ENCODE measurements at places on chromosomes 1 and 21.

DNA sequence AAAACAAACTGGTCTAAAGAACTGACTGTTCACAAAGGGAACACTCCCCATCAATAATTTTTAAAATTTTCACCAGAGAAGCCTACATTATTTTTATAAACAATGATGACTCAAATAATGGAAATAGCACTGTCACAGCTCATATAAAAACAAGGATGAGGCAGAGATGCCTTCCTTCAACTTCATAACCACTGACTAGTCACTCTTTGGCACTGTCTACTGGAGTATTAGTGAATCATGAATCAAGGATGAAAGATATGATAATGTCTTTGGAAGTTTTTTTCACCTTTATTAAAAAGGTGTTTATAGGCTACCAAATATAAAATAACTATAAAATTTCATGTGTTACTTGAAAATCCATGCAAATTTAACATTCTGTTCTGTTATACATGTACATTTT is 316.9 kb downstream of the VAV3 start:
- DNase-seq: peak; percentile 88

- DNase-seq: no peak
These were observed 1.0 kb downstream of the NTMT2 start for GRCh38 chr1:170146720-170147263.

- DNase-seq: no peak
These were observed 65.1 kb upstream of the DPT start for GRCh38 chr1:168794057-168794456.

DNA sequence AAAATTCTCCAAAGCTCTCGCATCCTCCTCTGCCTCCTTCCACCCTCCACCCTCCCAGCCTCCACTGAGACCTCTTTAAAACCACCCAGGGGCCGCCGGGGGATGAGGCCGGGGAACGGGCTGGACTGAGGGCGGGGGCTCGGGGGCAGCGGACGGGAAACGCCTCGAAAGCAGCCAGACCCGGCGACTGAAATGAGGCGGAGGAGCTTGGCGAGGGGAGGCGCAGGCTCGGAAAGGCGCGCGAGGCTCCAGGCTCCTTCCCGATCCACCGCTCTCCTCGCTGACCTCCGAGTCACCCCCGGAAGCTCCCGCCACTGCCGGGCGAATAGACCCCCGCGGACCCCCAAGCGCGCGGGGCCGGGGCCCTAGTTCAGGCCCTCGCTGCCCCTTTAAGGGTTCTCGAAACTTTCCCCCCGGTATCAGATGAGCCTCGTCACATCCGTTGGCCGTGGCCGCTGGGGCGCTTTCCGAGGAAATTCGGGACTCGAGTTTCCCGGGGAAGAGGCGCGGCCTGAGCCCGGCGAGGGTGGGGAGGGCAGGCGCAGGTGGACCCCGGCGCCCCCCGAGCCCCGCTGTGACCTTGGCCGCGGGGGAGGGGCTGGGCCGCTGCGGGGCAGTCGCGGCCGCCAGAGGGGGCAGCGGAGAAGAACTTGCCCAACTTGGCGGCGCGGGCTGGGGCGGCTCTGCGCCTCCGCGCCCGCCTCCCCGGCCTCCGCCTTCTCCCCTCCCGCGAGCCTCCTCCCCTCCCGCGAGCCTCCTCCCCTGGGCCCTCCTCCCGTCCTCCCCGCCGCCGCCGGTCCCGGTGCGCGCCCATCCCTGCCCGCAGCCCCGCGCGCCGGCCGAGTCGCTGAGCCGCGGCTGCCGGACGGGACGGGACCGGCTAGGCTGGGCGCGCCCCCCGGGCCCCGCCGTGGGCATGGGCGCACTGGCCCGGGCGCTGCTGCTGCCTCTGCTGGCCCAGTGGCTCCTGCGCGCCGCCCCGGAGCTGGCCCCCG is at the start of gene BACE2:
TSS of gene BACE2 (plus strand) at position 813 of the 995 bp plus-strand sequence. CDS start at position 917, 104 bp downstream.
- peak; percentile 67 for DNase-seq

DNA sequence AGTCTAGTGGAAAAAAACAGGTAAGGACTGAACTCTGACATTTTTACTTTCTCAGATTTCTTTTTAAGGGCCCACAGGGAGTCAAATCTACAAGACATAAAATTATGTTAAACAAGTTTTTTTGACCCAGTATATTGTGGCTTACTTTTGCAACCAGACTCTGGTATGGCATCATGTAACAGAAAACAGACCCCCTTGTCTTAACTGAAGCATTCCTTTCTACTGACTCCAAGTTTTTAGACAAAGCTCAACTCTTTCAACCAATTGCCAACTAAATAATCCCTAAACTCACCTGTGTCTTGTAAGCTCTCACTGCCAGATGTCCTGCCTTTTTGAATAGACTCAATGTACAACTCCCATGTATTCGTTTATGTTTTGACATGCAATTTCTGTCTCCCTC is 64.3 kb downstream of the FASLG start:
- peak; percentile 28 for DNase-seq

DNA sequence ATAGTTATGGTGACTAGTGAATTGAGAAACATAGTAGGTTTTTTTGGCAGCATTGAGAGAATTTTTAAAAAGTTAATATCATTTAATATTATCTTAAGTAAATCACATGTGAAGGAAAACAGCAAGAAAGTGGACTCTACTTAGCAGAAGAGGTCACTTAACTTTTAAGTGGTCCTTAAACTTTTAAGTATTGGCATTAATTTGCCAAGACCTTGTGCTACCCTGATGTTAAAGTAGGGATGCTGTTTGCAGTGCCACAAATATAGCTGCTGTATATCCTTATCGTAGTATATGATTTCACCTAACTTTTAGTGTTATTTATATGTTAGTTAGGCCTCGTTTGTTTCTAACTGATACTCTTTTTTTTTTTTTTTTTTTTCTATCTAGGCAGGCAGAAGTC is 40.2 kb downstream of the SMG7 start:
- DNase-seq: no peak

DNA sequence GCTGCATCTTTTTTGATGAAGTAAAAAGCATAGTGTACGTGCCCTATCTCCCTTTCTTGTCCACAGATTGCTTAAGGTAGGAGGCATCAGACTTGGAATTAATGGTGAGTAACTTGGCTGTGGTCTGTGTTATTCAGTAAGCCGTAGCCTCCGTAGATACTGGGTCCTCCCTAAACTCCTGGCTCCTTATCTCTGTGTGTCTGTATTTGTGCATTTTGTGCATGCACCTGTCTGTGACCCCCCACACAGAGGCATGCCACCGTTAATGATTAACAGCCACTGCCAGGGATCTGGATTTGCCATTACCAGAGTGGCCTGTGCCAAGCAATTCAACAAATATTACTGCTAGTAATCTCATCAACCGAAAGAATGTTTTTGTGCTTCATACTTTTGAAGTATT is 31.9 kb downstream of the MAP3K21 start:
- DNase-seq: no peak

Data from foreskin fibroblast (primary cell).